ENCODE measurements at places on chromosomes 13 and 19.

DNA sequence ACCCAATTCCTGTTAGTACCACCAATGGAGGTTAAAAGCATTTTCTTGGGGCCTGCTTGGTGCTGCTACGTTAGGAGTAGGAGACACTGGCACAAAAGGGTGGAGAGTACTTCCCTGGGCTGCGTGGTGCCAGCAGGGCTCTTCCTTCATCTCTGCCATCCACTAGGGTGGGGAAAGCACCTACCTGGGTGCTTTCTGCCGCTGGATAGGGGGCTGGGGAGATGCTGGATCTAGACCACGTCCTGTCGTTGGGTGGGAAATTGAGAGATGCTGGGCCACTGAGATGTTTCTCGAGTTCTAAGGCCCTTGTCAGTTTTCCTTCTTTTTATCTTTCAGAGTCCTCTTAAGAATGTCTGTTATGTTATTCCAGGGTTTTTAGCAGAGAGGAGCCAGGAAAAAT, 6.7 kb upstream of the FCGBP start:
- DNase-seq = no peak

- no peak for DNase-seq
These were observed 502.7 kb downstream of the FGF9 start for GRCh38 chr13:22173610-22174009.

- DNase-seq = no peak
These were observed 440.9 kb downstream of the TSHZ3 start for GRCh38 chr19:30908262-30908771.

DNA sequence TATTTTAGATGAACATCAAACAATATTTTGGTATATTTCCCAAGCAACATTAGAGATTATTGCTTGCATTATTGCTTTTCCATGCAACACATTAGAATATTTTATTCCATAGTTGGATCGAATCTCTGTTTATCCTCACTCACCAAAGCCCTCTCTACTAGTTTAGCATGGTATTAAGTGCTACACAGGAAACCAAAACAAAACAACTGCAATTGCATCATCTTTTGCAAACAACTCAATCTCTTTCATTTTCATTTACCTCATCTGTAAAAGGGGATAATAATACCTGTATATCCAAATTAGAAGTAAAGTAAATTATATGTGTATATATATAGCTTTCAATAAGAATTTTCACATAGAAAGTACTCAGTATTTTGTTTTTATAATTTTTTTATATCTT, 147.8 kb upstream of the PCDH9 start:
- DNase-seq = no peak

DNA sequence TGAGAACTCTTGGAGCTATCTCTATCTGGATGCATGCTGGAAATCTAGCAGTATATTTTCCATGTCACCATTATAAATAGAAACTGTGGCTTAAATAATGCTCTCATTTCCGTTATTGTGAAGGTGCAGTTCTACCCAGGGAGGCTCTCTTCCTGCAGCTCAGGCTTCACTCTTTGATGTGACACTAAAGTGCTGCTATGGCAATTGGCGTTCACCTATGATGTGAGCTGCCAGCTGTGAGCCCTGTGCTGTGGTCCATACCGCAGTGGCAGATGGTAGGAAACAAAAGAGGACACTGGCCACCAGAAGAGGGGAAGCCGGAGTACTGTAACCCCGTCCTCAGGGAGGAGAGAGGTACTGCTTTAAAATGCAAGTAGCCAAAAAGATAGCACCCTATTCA, 40.6 kb upstream of the ZNF681 start:
- no peak for DNase-seq

GRCh38 chr13:49615836-49616675, 12.3 kb upstream of the ARL11 start:
- no peak for DNase-seq

DNA sequence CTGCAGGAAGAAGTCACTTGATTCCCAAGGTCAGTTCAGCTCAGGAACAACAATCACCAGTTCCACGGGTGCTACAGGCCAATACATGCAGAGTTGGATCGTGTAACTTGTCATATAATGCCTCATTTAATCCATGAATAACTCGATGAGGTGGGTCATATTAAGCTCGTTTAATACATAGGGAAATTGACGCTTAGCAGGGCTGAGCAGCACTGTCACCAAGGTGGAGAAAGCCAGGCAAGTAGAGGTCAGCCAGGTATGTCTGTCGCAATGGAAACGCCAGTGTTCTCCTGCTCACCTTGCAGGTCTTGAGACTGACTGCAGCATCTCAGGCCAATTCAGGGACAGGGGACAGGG, 52.3 kb downstream of the CCDC70 start:
- DNase-seq = no peak

- no peak for DNase-seq
These were observed 79.8 kb upstream of the SLITRK6 start for GRCh38 chr13:85879014-85879413.

GRCh38 chr13:27052551-27053208, 118.9 kb downstream of the USP12 start:
- no peak for DNase-seq

DNA sequence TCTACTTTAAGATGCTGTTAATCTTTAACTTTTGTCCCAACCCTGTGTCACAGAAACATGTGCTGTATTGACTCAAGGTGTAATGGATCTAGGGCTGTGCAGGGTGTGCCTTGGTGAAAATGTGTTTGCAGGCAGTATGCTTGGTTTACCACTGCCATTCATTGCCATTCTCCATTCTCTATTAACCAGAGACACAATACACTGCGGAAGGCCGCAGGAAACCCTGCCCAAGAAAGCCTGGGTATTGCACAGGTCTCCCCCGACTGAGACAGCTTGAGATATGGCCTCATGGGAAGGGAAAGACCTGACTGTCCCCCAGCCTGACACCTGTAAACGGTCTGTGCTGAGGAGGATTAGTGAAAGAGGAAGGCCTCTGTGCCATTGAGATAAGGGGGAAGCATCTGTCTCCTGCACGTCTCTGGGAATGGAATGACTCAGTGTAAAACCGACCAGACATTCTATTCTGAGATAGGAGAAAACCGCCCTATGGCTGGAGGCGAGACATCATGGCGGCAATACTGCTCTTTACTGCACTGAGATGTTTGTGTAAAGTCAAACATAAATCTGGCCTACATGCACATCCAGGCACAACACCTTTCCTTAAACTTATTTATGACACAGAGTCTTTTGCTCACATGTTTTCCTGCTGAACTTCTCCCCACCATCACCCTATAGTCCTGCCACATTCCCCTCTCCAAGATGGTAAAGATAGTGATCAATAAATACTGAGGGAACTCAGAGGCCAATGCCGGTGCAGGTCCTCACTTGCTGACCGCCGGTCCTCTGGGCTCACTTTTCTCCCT, 13.1 kb upstream of the ZNF888 start:
- DNase-seq = no peak

DNA sequence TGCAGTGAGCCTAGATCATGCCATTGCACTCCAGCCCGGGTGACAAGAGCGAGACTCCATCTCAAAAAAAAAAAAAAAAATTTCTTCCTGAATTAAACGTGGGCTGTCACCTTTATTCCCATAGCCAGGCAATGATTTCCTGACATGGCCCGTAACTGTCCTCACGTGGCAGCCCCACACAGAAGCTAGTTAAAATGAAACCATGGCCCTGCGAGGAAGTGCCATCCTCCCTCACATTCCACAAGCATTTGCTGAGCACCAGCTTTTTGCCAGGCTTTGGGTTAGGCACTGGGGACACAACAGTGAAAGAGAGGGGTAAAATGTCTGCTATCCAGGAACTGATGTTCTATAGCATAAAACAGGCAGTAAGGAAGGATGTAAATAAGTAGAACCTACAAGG, 13.2 kb upstream of the FBXO27 start:
- no peak for DNase-seq

GRCh38 chr13:98280176-98280510, 103.1 kb upstream of the RNF113B start:
- DNase-seq = no peak

- no peak for DNase-seq
These were observed 13.9 kb downstream of the COL4A1 start for GRCh38 chr13:110293037-110293436.

GRCh38 chr19:38666663-38667511, 19.4 kb downstream of the ACTN4 start:
- no peak for DNase-seq

- no peak for DNase-seq
These were observed 911.3 kb upstream of the GPC6 start for GRCh38 chr13:92315265-92315664.

GRCh38 chr13:21683034-21683733, 12.3 kb downstream of the FGF9 start:
- DNase-seq = no peak

- no peak for DNase-seq
These were observed 5.7 kb upstream of the GMIP start for GRCh38 chr19:19649155-19649554.

DNA sequence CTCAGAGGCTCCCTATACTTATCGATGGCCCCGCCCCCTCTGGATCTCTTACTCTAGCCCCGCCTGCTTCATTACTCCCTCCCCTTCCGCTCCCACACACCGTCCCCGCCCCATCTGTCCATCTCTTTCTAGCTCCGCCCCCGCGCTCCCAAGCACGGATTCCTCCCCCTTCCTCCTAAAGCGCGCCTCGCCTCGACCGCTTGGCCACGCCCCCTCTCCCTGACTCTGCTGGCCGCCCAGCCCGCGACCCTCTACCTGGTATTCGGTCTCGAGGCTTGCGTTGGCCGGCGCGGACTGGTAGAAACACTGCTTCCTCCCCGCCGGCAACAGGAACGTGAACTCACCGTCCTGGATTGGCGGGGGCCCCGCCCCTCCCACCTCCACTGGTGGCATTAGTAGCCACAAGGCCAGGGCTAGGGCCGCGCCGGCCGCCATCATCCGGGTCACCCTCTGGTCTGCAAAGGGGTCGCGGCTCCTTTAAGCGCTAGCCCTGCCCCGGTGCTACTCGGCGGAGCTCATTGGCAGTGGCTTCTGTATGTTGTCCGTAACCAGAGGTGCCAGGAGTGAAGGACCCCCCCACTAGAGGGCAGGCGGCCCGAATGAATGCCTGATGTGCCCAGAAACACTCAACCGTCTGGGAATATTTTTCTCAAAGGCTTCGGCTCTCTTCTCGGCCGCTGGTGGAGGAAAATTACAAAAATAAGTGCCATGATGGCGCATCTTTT, at the start of gene TMED1:
TMED1 (minus strand) TSS at position 459 of the 725 bp plus-strand sequence; CDS start at position 438, 21 bp downstream.
- DNase-seq = peak; percentile 99

DNA sequence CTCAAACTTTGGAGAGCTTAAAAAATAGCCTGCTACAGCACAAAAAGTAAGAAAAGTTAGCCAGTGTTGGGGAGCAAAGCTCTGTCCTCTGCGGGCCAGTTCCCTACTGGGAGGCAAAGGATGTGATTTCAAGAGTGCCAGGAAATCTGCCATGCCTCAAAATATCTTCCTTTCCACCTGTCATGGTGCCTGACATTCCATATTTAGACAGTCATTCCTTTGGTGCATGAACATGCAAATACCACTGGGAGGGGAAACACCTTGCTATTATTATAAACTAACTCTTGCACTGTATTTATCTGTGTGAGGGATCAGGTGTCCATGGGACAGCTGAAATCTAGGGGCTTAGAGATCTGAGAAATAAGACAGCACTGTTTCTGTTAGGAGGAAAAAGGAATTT, 10.3 kb downstream of the FREM2 start:
- no peak for DNase-seq

DNA sequence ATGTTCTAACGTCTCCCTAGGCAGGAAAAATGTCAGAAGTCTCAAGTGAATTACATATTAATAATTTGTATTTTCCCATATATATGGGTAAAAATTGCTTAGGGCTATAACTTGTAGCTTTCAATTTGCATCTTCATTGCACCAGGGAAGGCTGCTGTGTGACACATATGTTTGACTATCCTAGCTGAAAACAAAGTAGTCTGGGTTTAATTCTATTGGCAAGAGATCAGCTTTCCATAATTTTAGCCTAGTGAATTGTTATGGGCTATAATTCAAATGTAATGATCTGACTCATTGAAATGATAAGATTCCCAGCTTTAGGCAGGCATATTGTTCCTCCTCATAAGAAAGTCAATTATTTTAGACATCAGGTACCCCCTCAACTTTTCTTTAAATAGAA, 553.1 kb downstream of the DCT start:
- DNase-seq = no peak
